ENCODE measurements at places on chromosomes 7 and 10.

DNA sequence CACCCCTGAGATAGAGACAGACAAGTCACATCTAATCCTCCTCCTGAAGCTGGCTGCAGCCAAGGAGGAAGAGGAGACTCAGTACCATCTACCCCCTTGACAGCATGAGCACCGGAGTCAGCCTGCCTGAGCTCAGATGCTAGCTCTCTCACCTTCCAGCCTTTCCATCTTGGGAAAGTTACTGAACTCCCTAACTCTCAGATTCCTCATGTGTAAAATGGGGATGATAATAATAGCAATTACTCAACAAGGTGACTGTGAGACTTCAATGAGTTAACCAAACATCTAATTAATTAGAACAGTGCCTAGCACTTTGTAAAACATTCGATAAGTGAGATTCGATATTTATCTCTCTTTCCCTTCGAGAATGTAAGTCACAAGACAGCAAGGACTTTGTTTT, 6.4 kb downstream of the KDM7A start:
- no peak for DNase-seq

DNA sequence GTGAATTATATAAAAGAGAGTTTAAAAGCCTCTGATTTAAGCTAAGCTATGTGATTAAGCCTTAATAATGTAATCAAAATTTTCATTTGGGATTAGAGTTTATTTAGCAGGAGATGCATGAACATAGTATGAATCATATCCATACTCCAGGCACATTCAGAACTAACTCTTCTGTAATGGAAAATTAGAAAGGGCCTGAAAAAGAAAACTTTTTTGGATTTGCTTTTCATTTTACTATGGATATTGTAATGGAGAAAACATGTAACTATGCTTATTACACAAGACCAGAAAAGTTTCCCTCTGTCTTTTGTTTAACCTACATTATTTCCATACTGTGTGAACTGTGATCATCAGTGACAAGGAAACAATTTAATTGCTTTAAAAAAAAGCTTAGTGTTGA, 22.0 kb downstream of the TES start:
- DNase-seq = no peak

GRCh38 chr10:508726-509125, 180.7 kb downstream of the DIP2C start:
- no peak for DNase-seq

DNA sequence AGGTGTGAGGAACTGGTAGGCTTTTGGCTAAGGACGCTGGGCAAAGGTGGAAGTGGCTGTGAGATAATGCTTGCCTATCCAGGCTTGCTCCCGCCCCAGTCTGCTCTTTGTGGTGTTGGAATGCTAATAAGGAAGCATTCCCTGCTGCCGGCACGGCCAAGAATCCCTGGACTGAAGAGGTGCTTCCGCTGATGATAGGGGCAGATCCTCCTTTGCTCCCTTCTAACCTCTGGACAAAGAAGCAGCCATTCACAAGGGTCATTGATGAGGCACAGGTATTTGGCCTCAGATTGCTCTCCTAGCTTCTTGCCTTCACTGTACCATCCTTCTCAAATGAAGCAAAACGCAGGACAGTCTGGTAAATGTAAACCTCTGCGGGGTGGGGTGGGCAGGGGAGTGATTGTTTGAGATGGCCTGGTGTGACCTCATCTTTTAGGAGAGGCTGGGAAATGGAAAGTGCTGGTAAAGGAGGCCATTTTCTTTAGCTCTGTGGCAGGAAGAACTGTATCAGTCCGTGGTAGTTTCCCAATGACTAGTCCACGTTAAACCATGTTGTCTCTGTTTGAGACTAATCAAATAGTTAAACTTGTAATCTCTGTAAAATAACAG, 1.7 kb downstream of the PGAM1 start:
- no peak for DNase-seq

DNA sequence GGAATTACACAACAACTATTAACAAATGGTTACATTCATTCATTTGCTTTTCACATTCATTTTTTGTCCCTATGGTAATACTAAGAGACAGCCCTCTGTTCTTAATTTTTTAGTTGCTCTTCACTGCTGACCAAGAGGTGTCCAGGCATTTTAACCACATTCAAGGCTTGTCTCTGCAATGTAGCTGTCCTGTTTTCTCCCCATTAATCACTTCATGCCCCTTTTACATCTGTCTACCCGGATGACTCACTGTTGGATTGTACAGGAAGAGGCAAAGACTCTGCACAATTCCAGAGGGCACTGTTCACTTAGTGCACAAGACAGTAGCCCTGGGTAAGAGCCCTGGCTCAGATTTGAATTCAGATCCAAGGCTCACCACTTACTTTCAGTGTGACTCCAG, 168.5 kb downstream of the NOC3L start:
- no peak for DNase-seq

DNA sequence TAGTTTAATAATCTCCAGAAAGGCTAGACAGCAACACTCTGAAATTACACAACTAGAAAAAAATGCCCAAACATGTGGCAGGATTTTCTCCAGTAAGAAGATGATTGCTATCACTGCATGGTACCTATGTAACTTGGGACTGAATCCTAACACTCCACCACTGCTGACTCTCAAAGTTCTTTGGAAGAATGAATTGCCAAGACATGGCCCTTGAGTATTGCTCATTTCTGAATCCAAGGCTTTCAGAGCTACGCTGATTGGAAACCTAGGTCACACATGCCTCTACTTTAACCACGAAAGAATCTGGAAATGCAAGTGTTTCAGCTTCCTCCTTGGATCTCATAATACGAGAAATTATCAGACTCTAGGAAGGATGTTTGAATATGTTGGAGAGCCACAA, 167.5 kb upstream of the CELF2 start:
- DNase-seq = no peak

- no peak for DNase-seq
These were observed 301.2 kb downstream of the DPP6 start for GRCh38 chr7:154353355-154353767.

- no peak for DNase-seq
These were observed 4.9 kb downstream of the SMARCD3 start for GRCh38 chr7:151243408-151244195.

Data from stimulated activated CD8-positive, alpha-beta memory T cell treated with anti-CD3 and anti-CD28 coated beads, Interleukin-7, amount 100 ng/mL, for 1 hour (primary cell).